Activated naive CD8-positive, alpha-beta T cell treated with anti-CD3 and anti-CD28 coated beads for 36 hours (primary cell): ENCODE measurements at places on chromosomes 2 and 18. TPM values are rescaled to one million over a fixed set of nuclear protein-coding genes. Genes with fewer than 3 reads are reported as not detected.
A peak's percentile ranks its signal among the peaks of the same experiment; 100 is the strongest.

DNA sequence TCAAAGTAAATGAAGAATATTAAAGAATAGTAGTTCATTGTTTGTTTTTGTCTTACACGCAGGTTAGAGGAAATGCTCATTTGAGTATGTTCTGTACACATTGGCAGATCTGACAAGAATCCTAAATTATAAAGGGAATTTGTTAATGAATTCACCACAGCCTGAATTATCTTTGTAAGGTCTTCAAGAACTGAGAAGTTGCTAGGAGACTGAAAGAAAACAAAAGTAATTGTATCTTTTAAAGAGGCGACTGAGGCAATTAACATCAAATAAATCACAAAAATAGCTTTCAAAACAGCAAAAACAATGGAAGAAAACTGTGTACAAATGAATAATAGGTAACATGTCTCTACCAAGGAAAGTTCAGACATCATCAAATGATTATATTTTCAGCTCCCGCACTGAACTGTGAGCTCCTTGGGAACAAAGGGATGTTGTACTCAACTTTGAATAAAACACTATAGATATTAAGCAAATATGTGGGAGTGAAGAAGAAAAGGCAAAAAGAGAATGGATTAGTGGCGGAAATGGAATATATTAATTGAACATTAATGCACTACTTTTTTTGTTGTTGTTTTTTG lies 51.7 kb upstream of the ATIC start:
- DNase-seq, result no peak
- H3K4me1 ChIP-seq, result no peaks in the 10 kb centered on the region
- no peaks in the 10 kb centered on the region for H3K36me3 ChIP-seq
- peaks cover 3% of the 10 kb centered on the region for H3K27me3 ChIP-seq
- H3K27ac ChIP-seq, result no peak overlapping the region

The LAMA1 gene
- total RNA-seq, result not detected

- H3K4me1 ChIP-seq, result no peaks in the 10 kb centered on the region
- H3K27me3 ChIP-seq, result no peaks in the 10 kb centered on the region
- H3K36me3 ChIP-seq, result no peaks in the 10 kb centered on the region
- H3K4me3 ChIP-seq, result no peak overlapping the region
- no peak for DNase-seq
These were observed 592.2 kb upstream of the SYT4 start for GRCh38 chr18:43869451-43870008.

DNA sequence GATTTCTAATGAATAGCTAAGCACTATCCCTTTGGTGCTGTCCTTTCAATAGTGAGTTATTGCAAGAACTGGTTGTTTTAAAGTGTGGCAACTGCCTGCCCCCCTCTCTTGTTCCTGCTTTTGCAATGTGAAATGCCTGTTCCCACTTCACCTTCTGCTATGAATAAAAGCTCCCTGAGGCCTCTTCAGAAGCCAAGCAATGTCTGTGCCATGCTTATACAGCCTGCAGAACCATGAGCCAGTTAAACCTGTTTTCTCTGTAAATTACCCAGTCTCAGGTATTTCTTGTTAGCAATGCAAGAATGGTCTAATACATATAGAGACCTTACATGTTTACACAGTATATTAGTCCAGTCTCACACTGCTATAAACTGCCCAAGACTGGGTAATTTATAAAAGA lies 15.0 kb upstream of the METTL21A start:
- no peak for DNase-seq
- H3K4me3 ChIP-seq, result no peak overlapping the region
- H3K4me1 ChIP-seq, result no peaks in the 10 kb centered on the region
- H3K27me3 ChIP-seq, result no peaks in the 10 kb centered on the region
- no peaks in the 10 kb centered on the region for H3K36me3 ChIP-seq
- H3K27ac ChIP-seq, result no peak overlapping the region

DNA sequence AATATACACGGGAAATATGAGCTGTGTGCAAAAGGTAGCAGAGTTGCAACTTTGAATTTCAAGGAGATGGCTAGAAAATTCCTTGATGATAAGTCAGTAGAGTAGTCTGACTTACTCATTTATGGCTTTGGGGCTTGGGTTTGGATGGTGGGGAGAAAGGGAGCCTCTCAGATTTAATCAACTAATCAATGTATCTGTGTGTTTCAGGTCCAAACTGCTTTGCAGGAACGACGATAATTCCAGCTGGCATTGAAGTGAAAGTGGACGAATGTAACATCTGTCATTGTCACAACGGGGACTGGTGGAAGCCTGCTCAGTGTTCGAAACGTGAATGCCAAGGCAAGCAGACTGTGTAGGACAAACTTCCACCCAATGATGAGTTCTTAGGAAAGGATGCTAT lies 164.6 kb downstream of the VWC2L start:
- no peak overlapping the region for H3K27ac ChIP-seq
- peaks cover 7% of the 10 kb centered on the region for H3K4me1 ChIP-seq

The HOXD12 gene
- not detected for total RNA-seq

DNA sequence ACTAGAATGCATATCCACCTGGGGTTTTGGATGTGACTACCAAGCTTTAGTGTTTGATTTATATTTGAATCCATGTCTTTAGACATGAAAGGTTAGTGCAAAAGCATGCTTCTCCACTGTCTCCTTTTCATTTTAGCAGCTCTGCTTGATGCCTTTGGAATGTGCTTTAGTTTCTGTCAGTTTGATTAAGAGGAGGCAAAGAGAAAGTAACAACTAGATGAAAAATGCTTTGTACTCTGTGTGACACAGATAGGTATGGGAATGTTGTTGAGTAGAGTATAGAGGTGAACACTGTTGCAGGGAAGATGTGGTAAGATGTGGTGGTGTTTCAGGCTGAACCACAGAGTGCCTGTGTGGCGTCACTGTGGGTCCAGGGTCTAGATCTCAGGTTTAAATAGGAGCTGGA lies 19.8 kb downstream of the PIK3C3 start:
- H3K4me3 ChIP-seq, result no peak overlapping the region
- peaks cover 20% of the 10 kb centered on the region for H3K36me3 ChIP-seq
- H3K27ac ChIP-seq, result peak overlapping the region; percentile 13
- H3K4me1 ChIP-seq, result peaks cover 42% of the 10 kb centered on the region
- no peaks in the 10 kb centered on the region for H3K27me3 ChIP-seq
- DNase-seq, result peak; percentile 30

DNA sequence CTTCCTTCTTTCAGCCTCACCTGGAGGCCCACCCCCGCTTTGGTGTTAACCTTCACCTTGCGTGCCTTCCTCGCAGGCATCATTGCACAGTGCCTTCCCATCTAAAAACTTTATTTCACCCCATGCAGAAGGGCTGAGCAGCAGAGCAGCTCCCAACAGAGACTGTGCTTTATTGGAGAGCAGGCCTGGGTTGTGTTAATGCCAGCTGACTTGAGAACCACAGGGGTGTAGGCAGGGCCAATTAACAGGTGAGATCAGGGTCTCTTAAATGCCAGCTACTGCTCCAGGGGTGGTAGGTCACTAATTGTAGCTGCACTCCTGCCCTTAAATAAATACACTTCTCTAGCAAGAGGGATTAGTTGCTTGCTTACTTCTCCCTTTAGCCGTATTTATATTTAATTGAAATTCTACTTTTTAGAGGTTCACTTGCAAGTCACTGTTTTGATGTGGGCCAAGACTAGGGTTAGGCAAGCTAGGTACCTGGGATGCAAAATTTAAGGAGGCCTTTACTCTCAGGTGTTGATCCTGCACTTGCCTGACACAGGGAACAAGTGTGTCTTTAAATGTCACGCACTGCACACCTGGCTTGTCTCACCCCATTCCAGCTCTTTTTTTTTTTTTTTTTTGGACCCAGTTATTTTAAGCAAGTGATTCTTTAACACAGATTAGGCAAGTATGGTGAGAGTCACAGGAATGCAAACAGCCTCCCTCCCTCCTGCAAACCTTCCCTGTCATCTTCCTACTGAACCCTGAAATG lies 54.5 kb downstream of the LYPD1 start:
- H3K4me1 ChIP-seq, result no peaks in the 10 kb centered on the region
- H3K36me3 ChIP-seq, result no peaks in the 10 kb centered on the region
- H3K27ac ChIP-seq, result no peak overlapping the region
- DNase-seq, result no peak
- no peak overlapping the region for H3K4me3 ChIP-seq

The IL37 gene
- total RNA-seq, result not detected

DNA sequence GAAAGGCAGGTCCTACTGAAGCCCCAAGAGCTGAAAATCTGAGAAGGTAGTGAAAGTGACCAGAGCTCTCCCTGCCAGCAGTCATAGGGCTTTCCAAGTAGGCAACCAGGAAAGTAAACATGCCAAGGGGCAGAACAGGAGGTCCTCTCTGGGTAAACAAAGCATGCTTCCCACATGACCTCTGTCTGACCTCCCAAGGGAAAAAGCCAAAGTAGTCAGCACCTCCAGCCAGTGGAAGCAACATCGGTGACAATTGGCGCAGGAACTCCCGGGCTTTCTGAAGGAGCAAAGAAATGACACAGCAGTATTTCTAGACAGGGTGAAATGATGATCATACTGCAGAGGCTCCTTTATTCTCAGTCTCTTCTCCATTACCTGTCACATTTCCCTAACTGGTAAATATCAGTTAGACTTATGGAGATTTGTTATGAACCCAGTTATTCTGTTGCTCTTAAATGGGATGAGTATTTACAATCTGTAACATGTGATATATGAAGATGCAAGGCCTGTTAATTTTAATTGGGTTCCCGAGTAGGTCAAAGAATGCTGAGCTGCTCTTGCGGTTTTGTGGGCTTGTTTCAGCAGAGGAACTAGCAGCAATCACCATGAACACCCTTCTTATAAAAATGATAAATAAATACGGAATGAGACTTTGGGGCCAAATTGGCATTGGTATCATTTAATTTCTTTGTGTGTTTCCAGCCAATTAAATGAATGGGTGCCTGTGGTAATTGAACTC lies 321.0 kb downstream of the RND3 start:
- no peaks in the 10 kb centered on the region for H3K36me3 ChIP-seq
- no peaks in the 10 kb centered on the region for H3K4me1 ChIP-seq
- no peak for DNase-seq
- H3K27ac ChIP-seq, result no peak overlapping the region
- H3K27me3 ChIP-seq, result no peaks in the 10 kb centered on the region
- no peak overlapping the region for H3K4me3 ChIP-seq

- no peak overlapping the region for H3K27ac ChIP-seq
- no peaks in the 10 kb centered on the region for H3K27me3 ChIP-seq
- H3K4me1 ChIP-seq, result no peaks in the 10 kb centered on the region
- H3K4me3 ChIP-seq, result no peak overlapping the region
- DNase-seq, result no peak
- H3K36me3 ChIP-seq, result no peaks in the 10 kb centered on the region
These were observed 56.6 kb downstream of the ZNF804A start for GRCh38 chr2:184654945-184655344.

GRCh38 chr2:16007167-16007934 lies 67.0 kb downstream of the MYCN start:
- no peak for DNase-seq
- H3K4me1 ChIP-seq, result no peaks in the 10 kb centered on the region
- no peaks in the 10 kb centered on the region for H3K27me3 ChIP-seq
- no peaks in the 10 kb centered on the region for H3K36me3 ChIP-seq
- no peak overlapping the region for H3K27ac ChIP-seq

The SDC1 gene
- total RNA-seq, result not detected

- no peak overlapping the region for H3K27ac ChIP-seq
- DNase-seq, result no peak
- H3K36me3 ChIP-seq, result no peaks in the 10 kb centered on the region
- no peak overlapping the region for H3K4me3 ChIP-seq
- no peaks in the 10 kb centered on the region for H3K27me3 ChIP-seq
These were observed 36.7 kb downstream of the MCFD2 start for GRCh38 chr2:46878886-46879285.

DNA sequence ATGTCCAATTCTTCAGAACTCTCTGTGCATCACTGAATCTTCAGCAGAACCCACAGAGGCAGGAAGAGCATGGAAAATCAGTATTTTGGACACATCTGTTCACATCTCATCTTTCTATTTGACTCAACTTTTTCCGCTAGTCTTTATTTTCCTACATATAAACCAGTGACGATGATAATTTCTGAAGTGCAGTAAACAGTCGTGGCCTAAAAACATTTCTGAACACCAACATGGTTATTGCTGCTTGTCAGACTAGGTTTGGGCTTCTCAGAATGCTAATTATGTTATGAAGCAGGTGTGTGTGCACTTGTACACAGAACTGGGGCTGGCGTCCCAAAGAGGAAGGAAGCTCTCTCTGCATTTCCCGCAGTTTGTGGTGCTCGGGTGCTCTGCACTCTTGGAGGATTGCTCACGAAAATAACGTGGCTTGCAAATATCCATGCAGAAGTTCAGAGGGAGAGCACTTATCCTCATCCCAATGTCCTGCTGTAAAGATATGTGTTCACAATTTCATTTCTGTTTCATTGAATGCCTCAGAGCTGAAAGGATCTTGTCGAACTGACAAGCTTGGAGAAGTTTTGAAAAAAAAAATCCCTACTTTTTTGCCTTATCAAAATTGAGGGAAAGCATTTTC lies 50.8 kb downstream of the EDAR start:
- DNase-seq, result no peak
- H3K27ac ChIP-seq, result peak overlapping the region; percentile 46
- H3K27me3 ChIP-seq, result no peaks in the 10 kb centered on the region
- no peak overlapping the region for H3K4me3 ChIP-seq

- no peak overlapping the region for H3K4me3 ChIP-seq
- H3K4me1 ChIP-seq, result no peaks in the 10 kb centered on the region
- no peaks in the 10 kb centered on the region for H3K36me3 ChIP-seq
- DNase-seq, result no peak
These were observed 170.0 kb upstream of the ATP5MC3 start for GRCh38 chr2:175351512-175351911.

- peaks cover 48% of the 10 kb centered on the region for H3K4me1 ChIP-seq
- DNase-seq, result no peak
- H3K36me3 ChIP-seq, result peaks cover 44% of the 10 kb centered on the region
- H3K4me3 ChIP-seq, result peak overlapping the region; percentile 98
- peak overlapping the region; percentile 99 for H3K27ac ChIP-seq
These were observed 3.5 kb downstream of the PCBP1 start for GRCh38 chr2:70090706-70091334.

- no peaks in the 10 kb centered on the region for H3K27me3 ChIP-seq
- DNase-seq, result no peak
- peak overlapping the region; percentile 58 for H3K27ac ChIP-seq
- H3K4me3 ChIP-seq, result no peak overlapping the region
- H3K4me1 ChIP-seq, result peaks cover 27% of the 10 kb centered on the region
- H3K36me3 ChIP-seq, result peaks cover 52% of the 10 kb centered on the region
These were observed 25.1 kb downstream of the MARCHF7 start for GRCh38 chr2:159737292-159737916.

The KANSL1L gene
- 3.7 TPM for total RNA-seq

The ACMSD gene
- not detected for total RNA-seq

DNA sequence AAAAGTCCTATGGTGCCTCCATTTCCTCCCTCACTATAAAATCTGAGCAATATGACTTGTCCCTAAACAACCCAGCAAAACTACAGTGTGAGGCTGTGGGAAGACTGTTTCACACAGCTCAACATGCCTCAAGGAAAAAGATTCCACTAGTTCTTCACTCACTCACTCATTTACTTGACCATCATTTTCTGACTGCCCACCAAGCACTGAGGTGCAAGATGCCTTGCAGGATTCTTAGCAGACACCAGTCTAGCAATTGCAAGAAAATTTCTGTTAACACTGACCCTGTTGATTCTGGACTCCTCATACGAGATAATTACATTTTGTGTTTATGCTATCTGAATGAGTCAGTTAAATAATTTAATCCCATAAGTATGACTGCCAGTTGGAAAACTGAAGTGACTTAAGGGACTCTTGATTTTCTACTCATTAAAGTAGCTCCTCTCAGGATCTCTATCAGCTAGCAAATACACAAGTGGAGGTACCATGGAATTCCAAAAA lies 51.9 kb upstream of the PCBP1 start:
- no peak overlapping the region for H3K27ac ChIP-seq
- no peak for DNase-seq
- H3K4me3 ChIP-seq, result no peak overlapping the region

The SFTPB gene
- total RNA-seq, result not detected

The PRKAG3 gene
- not detected for total RNA-seq
